Uterine smooth muscle cell (primary cell): ENCODE measurements at places on chromosomes 1 and 21. TPM values are rescaled to one million over a fixed set of nuclear protein-coding genes. Genes with fewer than 3 reads are reported as not detected.

GNAT2 gene
- 0.33 TPM in 1 of 2 replicates, not detected in the other for total RNA-seq

NFYC gene
- total RNA-seq, result 21.5 and 23.8 TPM in 2 replicates

AADACL4 gene
- total RNA-seq, result under 0.01 TPM in 1 of 2 replicates, not detected in the other

TCHHL1 gene
- total RNA-seq, result not detected in 2 replicates

LEFTY2 gene
- under 0.01 TPM in 1 of 2 replicates, not detected in the other for total RNA-seq

LRP8 gene
- total RNA-seq, result 45.2 and 58.2 TPM in 2 replicates

PPIH gene
- 27.0 and 52.6 TPM in 2 replicates for total RNA-seq

CRB1 gene
- total RNA-seq, result 0.11 and 0.37 TPM in 2 replicates

CELA3B gene
- not detected in 2 replicates for total RNA-seq

EDARADD gene
- total RNA-seq, result 0.25 and 0.55 TPM in 2 replicates

TNFRSF25 gene
- total RNA-seq, result 2.9 and 4.5 TPM in 2 replicates

EPHA2 gene
- 30.3 and 38.4 TPM in 2 replicates for total RNA-seq

C1orf210 gene
- total RNA-seq, result 0.11 TPM in 1 of 2 replicates, not detected in the other

RGS7 gene
- total RNA-seq, result 0.62 and 0.77 TPM in 2 replicates

LIN9 gene
- 4.1 and 12.4 TPM in 2 replicates for total RNA-seq

KMO gene
- total RNA-seq, result under 0.01 TPM in 1 of 2 replicates, not detected in the other

KRTAP10-2 gene
- total RNA-seq, result not detected in 2 replicates

RAB42 gene
- 2.3 and 3.2 TPM in 2 replicates for total RNA-seq

NCMAP gene
- not detected in 2 replicates for total RNA-seq

DISP3 gene
- total RNA-seq, result under 0.01 TPM in 2 replicates

ADAMTS1 gene
- total RNA-seq, result 144 and 170 TPM in 2 replicates

KCNT2 gene
- total RNA-seq, result 1.8 and 6.0 TPM in 2 replicates

RAB25 gene
- total RNA-seq, result not detected in 2 replicates

CCDC185 gene
- total RNA-seq, result not detected in 2 replicates

OR2T6 gene
- not detected in 2 replicates for total RNA-seq

CD84 gene
- total RNA-seq, result not detected in 2 replicates
